ENCODE measurements at places on chromosomes 4 and X. TPM values are rescaled to one million over a fixed set of nuclear protein-coding genes. Genes with fewer than 3 reads are reported as not detected.

Gene ALAS2
- not detected for total RNA-seq

Gene GAGE12F
- not detected for total RNA-seq

Gene LRCH2
- total RNA-seq, result 0.44 TPM

Gene MAGEB2
- not detected for total RNA-seq

Gene FAM133A
- not detected for total RNA-seq

Gene VCX2
- total RNA-seq, result not detected
